ENCODE measurements at places on chromosomes 6 and 20. TPM values are rescaled to one million over a fixed set of nuclear protein-coding genes. Genes with fewer than 3 reads are reported as not detected.

GRCh38 chr6:165106261-165106660, 203.1 kb downstream of the C6orf118 start:
- no peak for DNase-seq

- no peak for DNase-seq
These were observed 427.4 kb downstream of the UTRN start for GRCh38 chr6:144712541-144712940.

DNA sequence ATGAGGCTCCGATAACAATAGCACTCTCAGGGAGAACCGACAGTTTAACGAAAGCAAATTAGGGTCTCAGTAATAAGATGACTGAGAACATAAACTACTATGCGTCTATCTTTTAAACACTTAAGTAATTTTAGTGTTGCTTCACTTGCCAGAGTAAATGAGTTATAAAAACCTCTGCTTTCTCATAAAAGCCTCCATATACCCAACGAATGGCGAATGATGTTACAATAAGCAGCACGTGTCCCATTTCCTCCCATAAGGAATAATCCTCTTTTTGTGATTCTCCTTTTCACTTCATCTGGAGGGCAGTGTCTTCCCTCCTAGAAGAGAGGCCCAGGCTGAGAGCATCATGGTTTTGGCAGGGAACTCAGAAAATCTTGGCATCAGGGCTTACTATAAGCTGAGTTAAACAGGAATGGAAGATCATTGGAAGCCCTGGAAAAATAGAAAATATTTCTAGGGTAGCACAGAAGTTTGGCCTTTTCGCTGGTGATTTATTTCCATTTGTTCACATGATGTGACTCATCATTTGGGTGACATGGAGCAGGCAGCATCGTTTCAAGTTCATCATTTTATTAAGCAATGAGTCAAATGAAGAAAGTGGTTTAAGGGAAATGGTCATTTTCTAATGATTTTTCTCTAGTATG, 255.4 kb downstream of the ATXN1 start:
- DNase-seq, result no peak

DNA sequence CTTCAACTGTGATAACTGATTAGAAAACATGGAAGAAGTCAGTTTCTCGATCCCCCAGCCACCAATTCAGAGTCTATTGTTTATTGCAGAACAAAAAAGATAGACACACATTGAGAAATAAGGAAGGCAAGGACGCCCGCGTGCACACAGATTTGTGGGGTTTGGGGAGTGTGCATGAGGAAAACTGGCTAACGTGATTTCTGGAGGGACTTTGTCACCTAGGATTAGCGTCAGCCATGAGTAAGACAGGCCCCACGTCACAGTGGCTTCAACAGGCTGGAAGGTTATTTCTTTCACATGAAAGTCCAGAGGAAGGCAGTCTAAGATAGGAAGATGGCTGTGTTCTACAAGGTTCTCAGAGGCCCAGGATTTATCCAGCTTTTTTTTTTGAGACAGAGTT, 7.7 kb downstream of the ZNF341 start:
- no peak for DNase-seq

- DNase-seq, result no peak
These were observed 47.5 kb downstream of the OR2B6 start for GRCh38 chr6:28004350-28005151.

Gene IPCEF1
- 2.0 TPM for total RNA-seq

Gene SRSF12
- 0.24 TPM for total RNA-seq

Gene C4A
- total RNA-seq, result 92.1 TPM
